ENCODE measurements at places on chromosomes 1 and 21. TPM values are rescaled to one million over a fixed set of nuclear protein-coding genes. Genes with fewer than 3 reads are reported as not detected.

- no peak for DNase-seq
Observed at GRCh38 chr1:155529929-155530328, 32.7 kb downstream of the ASH1L start.

DNA sequence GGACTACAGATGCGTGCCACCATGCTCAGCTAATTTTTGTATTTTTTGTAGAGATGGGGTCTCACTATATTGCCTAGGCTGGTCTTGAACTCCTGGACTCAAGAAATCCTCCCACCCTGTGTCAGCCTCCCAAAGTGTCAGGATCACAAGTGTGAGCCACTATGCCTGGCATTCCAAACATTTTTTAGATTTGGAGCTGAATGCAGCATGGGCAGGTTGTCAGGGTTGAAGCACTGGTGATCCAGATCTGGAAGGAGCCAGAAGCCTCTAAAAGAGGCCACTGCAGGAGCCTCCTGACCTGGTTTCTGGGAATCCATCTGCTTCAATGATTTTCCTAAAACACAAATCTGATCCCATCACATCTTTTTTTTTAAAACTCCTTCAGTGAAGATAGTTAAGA is 1.8 kb upstream of the CTPS1 start:
- DNase-seq, result no peak

GRCh38 chr1:207134581-207134980 is 30.5 kb downstream of the C4BPA start:
- no peak for DNase-seq

DNA sequence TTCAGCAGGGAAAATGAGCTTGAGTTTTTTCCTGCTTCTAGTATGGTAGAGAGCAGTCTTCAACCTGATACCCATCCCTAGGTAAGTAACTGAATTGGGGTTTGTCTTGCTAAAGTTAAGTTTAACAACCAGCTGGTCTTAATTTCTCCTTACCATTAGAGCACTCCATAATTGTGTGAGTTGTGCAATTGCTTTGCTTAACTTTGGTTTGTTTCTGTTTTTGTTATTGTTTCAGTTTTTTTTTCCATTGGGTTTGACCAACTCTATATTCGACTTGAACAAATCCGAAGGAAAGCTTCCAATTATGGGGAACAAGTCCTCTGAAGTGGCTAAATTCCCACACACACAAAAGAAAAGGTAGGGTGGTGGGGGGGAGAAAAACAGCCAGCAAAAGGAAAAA is 641.1 kb downstream of the PLA2G4A start:
- DNase-seq, result no peak

DNA sequence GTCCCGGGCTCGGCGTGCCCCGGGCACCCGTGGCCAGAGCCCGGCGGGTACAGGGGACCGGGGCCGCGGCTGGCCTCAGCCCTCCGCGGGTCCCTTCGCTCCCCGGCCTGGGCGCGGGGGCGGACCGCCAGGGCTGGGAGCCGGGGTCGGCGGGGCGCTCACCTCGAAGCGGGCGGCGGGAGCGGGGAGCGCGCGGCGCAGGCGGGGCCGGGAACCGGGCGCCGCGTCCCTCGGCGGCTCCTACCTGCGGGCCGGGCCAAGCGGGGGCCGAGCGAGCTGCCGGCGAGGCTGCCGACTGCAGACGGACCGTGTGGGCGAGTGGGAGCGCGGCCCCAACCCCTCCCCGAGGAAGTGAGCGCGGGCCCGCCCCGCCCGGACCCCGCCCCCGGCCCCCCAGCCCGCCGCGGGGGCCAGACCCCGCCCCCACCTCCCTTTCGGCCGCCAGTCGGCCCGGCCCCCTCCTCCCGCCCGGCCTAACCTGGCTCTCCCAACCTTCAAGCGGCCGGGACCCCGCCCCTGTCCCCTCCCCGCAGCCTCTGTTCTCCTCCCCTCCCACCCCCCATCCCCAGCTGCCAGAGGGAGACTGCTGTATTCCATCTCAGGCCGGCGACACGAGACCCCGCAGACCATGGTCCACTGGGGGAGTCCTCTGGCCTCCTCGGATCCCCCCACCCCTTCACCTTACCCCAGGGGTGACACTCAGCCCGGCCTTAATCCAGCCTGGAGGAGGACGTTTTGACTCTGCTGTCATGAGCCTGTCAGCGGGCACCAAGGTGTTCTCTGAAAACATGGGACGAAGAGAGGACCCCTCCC is at the start of gene FHL3:
FHL3 (minus strand) TSS at position 320 of the 813 bp plus-strand sequence. CDS start 6,102 bp downstream, outside the sequence.
- DNase-seq, result peak; percentile 56

GRCh38 chr1:2989976-2990375 is 31.3 kb upstream of the ACTRT2 start:
- DNase-seq, result peak; percentile 49

GRCh38 chr1:101071470-101071891 is 45.9 kb upstream of the DPH5 start:
- DNase-seq, result no peak

DNA sequence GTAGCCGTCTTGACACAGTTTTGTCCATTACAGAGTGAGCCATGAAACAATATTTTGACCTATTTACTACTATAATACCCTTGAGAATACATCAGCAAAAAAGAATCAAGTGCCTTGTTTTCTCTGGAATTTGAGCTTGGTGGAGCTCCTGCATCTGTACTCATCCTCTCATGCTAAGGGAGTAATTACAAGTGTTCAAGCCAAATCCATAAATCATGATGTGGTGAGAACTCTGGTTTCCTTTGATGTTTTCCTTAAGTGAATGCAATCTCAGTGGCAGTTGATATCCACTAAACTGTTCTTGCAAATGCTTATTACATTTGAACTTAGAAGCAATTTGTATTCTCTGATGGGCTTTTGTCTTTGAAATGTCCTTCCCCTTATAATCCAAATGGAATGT is 824.6 kb upstream of the TMPRSS15 start:
- DNase-seq, result no peak

- DNase-seq, result no peak
Observed at GRCh38 chr1:213585402-213585801, 402.4 kb upstream of the PROX1 start.

- no peak for DNase-seq
Observed at GRCh38 chr1:206946261-206946660, at the start of gene PIGR. Gene PIGR (minus strand): TSS chr1:206946466. CDS start chr1:206940531, 5,935 bp downstream.

DNA sequence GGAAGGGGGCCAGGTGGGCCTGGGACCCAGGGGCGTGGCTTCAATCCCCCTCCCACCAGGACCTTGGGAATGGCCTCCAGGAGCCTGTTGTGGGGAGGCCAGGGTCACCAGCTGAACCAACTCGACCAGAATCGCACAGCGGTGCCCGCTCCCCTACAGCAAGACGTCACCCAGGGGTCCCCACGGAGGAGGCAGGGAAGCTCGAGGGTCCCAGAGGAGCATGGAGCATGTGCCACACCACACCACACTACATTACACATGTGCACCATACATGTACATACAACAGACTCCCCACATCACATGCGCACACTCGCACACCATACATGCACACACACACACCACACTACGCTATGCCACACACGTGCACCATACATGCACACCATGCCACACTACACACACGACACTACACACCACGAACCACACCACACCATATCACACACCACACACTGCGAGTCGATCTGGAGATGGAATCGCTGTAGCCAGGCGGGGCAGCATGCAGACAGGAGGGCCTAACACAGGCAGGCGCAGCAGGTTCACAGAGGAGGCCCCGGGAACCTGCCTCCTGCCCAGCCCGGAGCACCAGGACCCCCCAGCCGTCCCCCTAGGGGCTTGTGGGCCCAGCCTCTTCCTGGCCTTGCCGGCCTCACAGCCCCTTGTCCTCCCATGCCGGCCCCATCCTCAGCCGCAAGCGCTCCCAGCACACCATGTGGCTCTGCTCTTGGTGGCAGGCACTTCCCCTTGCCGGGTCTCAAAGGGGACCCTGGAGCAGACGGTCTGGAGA is 596 bp downstream of the ITGB2 start:
- no peak for DNase-seq

The OR2M7 gene
- not detected for total RNA-seq

The LCE1F gene
- total RNA-seq, result not detected

The GJA9 gene
- total RNA-seq, result not detected

The PIGC gene
- total RNA-seq, result 20.3 TPM

All from breast epithelium (tissue), 4 donors.